Stimulated activated CD4-positive, alpha-beta T cell treated with anti-CD3 and anti-CD28 coated beads, Interleukin-4, amount 100 ng/mL, for 48 hours (primary cell): ENCODE measurements at places on chromosomes 5 and 9.

DNA sequence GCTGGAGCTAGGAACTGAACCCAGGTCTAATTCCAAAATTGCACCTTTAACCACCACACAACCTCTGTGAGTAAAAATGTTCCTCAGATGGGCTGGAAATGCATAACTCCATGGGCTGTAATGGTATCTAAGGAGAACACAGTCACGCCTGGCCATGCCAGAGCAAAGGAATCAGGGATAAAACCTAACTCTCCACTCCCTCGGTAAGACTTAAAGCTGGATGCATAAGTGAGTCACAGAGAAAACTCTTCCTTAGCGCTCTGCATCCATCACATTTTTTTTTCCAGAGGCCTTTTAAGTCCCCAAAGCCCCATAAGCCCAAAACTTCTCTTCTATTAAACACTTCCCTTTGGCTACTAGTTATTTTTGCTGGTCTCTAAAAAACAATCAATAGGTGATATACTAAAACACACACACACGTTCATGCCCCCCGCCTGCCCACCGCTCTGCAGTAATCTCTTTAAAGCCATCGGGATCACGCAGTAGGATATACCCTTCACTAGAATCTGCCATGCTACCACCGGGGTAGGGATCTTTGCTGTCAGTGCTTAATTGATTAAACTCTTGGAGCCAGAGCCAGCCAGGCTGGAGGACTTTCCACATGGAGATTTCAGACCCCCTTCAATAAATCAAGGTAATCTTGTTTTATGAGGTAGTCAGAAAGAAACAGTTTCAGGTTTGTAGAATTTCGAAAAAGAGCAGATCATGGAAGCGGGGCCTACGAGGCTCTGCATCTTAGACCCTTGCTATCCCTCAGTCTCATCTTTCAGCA lies 212.9 kb downstream of the MAPKAP1 start:
- no peak for DNase-seq

- DNase-seq, result no peak
Observed at GRCh38 chr5:68222310-68222709, 6.8 kb downstream of the PIK3R1 start.

GRCh38 chr9:70494221-70494620 lies 79.8 kb upstream of the KLF9 start:
- no peak for DNase-seq

DNA sequence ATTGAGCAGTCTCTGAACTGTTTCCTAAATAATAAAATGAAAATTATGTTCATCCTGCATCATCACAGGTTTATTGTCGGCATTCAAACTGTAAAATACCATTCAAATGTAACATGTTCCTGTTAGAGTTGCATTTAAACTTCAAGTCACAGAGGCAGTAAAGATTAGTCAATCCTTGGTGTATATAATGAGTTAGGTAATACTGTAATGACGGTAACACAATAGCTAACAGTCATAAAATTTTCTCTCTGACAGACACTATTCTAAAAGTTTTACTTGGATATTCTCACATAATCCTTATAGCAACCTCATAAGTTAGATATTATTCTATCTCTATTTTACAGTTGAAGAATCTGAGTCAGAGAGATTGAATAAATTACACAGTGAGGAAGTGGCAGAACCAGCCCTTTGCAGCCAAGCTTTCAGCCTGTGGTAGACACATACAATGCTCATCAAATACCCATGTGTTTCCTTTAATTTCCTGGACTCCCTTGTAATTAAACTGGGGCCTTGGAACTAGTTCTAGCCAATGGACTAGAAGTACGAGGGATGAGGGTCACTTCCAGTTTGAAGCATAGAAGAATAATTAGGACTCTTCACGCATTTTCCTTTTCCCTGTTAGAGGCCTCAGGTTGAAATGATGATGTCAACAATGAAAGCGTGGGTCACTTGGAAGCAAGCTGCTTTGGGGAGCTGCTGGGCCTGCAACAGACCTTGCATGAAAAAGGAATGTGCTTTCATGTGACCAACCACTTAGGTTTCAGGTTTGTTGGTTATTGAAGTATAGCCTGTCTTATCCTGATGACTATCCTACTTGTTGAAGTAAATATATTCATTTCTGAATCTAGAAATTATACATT lies 12.3 kb upstream of the CAST start:
- no peak for DNase-seq

GRCh38 chr9:125971050-125971449 lies 223.9 kb downstream of the PBX3 start:
- DNase-seq, result no peak

GRCh38 chr5:167305591-167306213 lies 985.7 kb upstream of the WWC1 start:
- DNase-seq, result no peak

DNA sequence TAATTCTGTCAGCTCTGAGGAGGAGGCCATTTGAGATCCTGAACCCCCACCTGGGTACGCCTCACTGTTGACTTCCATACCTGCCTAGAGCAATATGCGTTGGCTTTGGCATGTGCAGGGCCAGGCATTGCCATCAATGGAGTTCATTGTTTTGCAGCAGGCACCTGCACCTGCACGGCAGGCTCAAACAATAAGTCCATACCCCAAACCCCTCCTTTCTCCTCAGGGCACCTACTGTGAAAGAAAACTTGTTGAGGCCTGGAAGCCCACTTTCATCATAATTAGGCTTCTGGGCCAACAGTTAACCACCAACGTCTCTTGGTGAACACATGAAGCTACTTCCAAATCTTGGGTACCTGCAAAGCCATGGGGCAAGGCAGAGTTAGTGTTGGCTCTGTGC lies 238.7 kb downstream of the NFIB start:
- DNase-seq, result no peak

GRCh38 chr5:170752257-170753215 lies 31.0 kb upstream of the GABRP start:
- no peak for DNase-seq

DNA sequence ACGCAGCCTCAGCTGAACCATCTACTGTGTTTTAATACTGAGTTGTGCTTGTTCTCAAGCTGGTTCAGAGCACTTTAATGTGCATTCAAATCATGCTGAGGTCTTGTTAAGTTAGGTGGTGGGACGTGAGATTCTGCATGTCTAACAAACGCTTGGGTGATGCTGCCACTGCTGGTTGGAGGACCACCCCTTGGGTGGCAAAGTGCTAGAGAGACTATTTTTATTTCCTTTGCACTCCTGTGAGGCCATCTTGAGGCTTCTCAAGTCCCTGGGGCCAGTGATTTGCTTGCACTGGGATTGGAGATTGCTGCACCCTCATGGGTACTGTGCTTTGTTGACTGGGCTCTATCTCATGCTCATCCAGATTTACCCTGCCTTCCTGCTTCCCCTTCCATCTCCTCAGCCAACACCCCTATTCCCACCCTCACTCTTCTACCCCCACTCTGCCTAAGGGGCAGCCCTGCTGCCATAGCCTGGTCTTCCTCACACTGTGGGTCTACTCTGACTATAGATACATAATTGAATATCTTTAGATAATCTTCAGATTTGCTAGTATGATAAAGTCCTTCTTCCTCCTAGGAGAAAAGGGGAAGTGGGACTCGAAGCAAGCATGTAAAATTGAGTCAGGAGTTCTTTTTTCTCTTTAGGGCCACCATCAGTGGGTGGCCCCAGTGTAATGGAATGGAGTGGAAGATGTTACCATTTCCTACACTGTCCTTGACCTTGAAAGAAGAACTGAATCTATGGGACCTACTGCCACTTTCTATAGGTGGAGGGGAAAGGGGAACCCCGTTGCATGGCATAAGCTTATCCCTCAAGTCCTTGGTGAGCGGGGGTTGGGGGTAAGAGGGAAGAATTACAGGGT lies 45.1 kb upstream of the SUB1 start:
- DNase-seq, result no peak

GRCh38 chr5:19018822-19019221 lies 969.2 kb downstream of the CDH18 start:
- DNase-seq, result no peak

GRCh38 chr5:116534964-116535651 lies 39.5 kb downstream of the SEMA6A start:
- DNase-seq, result no peak

GRCh38 chr5:153515301-153515700 lies 24.8 kb downstream of the GRIA1 start:
- DNase-seq, result no peak

DNA sequence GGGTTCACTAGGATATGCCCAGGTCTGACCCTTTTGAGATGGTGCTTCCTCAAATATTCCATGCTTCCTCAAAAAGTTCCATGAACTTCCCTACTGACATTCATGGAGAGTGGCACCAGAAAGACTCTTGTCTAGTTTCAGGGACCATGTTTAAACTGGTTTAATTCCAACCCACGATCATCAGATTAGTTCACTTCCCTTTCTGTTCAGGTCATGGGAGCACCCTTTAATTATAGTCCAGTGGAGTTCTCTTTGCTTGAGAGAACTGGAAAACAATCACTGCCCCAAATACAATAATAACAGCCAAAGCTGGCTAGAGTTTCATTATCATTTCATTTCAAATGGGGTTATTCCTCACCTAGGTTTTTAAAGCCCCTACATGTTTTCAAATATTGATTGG lies 9.7 kb upstream of the ERBIN start:
- no peak for DNase-seq

DNA sequence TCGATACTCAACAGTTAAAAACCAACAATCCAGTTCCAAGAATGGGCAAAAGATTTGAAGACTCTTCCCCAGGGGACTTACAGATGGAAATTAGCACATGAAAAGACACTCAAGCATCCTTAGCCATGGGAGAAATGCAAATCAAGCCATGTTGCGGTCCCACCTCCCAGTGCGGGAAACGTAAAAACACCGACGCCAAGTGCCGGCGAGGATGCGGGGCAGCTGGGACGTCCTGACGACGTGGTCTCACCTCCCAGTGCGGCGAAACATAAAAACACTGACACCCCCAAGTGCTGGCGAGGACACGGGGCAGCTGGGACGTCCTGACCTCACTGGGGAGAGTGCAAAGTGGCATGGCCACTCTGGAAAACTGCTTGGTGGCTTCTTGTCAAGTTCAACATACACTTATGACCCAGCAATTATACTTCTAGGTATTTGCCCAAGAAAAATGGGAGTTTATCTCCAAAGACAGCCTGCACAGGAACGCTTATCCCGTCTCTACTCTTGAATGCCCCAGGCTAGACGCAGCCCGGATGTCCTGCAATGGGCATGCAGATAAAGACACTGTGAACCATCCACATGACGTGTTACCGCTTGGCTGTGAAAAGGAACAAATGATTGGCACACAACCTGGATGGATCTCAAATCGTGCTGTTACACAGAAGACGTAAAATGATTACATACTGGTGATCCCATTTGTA lies 60.1 kb upstream of the UBAC1 start:
- DNase-seq, result no peak

GRCh38 chr5:160534125-160534524 lies 112.5 kb downstream of the PTTG1 start:
- DNase-seq, result no peak

- DNase-seq, result no peak
Observed at GRCh38 chr5:138833080-138833479, 42.1 kb downstream of the LRRTM2 start.

- DNase-seq, result no peak
Observed at GRCh38 chr9:90343991-90344390, 298.6 kb downstream of the DIRAS2 start.

DNA sequence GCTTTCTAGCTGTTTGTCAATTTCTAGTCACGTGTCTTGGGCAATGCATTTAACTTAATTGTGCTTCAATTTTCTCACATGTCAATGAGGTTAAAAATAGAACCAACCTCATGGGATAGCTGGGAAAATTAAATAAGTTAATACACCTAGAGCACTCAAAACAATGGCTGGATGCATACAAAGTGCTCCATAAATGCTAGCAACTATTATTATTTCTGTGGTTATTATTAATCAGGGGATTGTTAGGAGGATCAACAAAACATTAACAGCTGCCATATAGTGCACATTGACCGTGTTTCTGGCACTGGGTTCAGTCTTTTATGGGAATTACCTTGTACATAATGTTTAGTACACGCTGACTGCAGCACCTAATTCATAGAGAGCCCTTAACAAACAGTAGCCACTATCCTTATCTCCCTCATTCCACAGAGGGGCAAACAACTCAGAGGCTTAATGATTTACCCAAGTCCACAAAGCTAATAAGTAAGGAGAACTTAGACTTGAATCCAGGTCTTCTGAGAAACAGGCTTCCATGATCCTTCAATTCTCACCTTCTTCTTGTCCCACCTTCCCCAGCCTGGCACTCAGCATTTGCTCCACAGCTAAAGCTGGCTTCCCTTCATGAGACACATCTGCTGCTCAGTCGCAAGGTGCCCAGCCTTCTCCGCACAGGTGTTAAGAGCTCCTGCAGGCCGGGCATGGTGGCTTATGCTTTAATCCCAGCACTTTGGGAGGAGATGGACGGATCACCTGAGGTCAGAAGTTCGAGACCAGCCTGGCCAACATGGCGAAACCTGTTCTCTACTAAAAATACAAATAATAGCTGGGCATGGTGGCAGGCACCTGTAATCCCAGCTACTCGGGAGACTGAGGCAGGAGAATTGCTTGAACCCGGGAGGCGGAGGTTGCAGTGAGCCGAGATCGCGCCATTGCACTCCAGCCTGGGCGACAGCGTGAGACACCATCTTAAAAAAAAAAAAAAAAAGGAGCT lies 137.4 kb upstream of the ABCA1 start:
- DNase-seq, result no peak

DNA sequence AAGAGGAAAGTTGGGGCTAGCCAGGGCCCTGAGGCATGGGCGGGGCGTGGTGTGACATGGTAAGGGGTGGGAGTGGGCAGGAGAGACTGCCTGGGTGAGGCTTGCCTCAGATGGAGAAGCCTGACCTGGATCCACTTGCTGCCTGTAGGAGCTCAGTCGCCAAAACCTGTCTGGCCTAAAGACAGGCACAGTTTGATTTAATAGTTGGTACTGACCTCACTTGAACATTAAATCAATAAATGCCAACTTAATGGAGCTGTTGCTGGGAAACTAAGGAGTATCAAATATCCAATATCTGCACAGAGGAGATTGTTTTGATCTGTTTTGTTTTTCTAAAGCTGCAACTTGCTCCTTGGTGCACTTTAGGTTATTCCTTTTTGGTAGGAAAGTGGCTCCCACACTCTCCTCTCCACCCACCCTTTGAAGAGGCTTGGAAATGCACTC lies 86.4 kb downstream of the RCL1 start:
- no peak for DNase-seq

DNA sequence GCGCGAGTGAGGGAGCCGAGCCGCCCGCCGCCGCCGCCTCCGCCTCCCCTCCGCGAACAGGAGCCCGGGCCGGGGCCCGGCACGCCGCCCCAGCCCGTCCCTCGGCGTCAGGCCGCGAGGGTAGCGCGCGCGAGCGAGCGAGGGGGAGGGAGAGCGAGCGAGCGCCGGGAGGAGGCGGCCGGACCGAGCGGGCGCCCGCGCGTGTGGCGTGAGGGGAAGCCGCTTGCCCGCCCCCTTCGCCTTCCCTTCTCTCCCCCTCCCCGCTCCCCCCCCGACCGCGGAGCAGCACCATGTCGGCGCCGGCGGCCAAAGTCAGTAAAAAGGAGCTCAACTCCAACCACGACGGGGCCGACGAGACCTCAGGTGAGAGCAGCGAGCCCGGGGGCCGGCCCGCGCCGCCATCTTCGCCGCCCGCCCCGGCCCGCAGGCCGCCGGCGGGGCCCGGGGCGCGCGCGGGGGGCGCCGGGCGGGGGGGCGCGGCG lies 312 bp downstream of the SET start:
- DNase-seq, result no peak
